ENCODE measurements at places on chromosomes 7 and 10.

GRCh38 chr10:132595854-132596253 is 58.3 kb downstream of the INPP5A start:
- DNase-seq = no peak

DNA sequence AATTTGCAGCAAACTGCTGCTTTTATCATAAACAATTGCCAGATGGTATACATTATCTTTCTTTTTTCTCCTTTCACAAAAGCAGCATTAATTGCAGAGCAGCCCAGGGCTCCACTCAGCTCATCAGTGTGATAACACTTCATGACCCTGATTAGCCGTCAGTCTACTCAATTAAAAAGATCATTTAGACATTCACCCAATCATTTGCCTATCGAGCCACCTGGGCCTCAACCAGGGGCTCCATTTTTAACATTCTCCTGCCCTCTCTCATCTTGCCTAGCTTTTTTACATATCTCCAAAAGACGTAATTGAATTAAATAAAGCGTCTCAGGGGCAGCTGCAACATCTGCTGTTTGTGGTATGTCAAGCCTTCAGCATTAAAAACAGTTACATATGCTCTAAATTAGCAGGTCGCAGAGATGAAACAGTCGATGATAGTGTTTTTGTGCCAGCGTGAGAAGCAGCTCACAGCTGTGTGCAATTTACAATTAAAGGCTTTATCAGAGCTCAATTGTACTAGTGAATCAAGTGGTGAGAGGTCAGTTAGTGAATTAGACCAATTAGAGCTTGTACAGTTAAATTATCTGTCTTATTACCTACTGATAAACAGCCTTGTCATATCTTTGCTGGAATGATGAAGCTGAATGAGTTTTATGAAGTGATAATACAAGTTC is 522.5 kb downstream of the ETV1 start:
- no peak for DNase-seq

GRCh38 chr7:36245684-36246299 is 92.7 kb downstream of the EEPD1 start:
- DNase-seq = no peak

GRCh38 chr10:27319752-27320431 is 79.3 kb upstream of the ACBD5 start:
- DNase-seq = no peak

DNA sequence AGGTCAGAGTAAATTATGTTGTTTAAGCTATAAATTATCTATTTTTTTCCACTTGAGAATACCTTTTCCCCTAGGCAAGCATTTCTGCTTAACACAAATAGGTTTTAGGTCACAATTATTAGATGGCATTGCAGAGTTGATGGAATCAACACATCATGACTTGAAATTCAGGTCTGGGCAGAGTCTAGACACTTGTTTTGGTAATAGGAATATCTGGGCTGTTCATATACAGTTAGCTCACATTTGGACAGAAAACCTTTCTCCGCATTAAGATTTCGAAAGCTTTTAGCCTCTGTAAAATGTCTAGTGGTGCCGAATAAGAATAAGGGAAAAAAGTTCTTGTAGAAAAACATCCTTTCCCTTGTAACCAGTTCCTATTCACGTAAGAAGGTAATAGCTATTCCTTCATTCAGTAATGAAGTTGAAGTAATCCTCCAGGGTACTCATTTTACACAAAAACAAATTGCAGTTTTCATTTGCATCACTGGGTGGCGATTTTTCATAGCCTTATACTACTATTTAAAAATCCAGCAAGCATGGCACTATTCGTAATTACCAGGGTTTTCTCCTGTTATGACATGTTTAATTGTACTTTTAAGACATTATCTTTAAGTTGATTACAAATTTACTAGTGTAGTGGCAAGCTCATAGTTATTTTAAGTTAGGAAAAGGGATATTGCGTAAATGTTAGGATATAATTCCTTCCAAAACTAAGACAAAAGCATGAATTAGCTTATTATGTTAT is 37.0 kb downstream of the RPA3 start:
- no peak for DNase-seq

Data from stimulated activated CD8-positive, alpha-beta memory T cell treated with anti-CD3 and anti-CD28 coated beads, Interleukin-15, amount 100 ng/mL, for 24 hours (primary cell).